Activated T-helper 1 cell treated with anti-CD3 and anti-CD28 coated beads, Interleukin-12 subunit alpha, Interleukin-12 subunit beta, Interleukin-2, Interleukin-4 antibody, amounts not matched to agents 30 ng/mL and 10 ng/mL and 1 ng/mL, durations not matched to agents 14 hours and 24 hours and 36 hours (primary cell): ENCODE measurements at places on chromosomes 7 and 10.

DNA sequence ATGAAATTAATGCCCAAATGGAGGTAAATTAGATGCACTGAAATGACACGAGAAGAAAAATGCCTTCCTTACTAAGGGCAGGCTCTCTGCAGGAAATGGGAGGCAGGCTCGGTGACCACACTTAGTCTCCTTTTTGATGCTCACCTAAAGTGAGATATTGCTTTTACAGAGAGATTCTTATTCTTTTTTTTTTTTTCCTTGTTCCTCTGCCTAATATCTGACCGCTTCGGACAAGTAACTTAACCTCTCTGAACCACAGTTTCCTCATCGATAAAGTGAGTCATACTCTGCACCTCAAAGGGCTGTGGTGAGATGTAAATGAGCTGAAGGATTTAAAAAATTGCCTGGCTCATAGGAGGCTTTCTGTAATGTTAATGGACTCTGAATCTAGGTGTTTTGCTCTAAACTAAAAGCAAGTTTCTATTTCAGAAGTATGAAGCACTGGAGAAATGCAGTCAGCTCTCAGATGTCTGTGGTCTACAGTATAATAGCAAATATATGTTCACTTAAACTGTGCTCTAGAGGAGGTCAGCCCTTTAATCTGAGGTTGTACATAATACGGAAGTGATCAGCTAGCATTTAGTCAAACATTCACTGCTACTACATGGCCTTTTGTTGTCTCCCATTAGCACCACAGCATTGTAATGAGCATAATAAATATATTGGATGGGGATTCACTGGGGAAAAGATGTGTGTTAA, 23.2 kb downstream of the NKX2-3 start:
- no peak for DNase-seq

DNA sequence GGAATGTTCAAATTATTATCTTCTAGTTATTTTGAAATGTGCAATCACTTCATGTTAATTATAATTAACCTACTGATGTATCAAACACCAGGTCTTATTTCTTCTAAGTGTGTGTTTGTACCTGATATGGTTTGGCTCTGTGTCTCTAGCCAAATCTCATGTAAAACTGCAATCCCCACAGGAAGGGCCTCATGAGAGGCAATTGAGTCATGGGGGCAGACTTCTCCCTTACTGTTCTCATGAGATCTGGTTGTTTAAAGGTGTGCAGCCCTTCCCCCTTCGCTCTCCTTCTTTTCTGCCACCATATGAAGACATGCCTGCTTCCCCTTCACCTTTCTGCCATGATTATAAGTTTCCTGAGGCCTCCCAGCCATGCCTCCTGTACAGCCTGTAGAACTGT, 18.6 kb upstream of the PRKCQ start:
- no peak for DNase-seq

- no peak for DNase-seq
Measured at GRCh38 chr10:14669576-14669975, 105.1 kb downstream of the FAM107B start.

GRCh38 chr10:122112625-122113160, 123.7 kb downstream of the TACC2 start:
- DNase-seq, result no peak

DNA sequence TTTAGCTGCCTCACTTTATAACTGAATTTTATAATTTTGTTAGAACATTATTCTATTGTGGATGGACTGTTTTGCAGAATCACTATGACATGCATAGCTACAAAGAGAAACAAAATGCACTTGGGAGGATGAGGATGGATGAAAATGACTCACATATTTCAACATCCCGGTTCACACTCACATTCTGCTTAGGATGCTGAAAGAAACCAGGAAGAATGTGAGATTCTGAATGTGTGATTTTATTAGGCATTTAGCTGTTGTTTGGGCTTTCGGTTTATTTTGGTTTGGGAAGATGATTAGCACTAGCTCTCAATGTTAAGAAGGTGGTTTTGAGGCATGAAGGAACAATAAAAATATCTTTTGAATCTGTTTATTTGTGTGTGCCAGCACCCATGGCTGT, 235.5 kb downstream of the SEMA3E start:
- DNase-seq, result no peak

DNA sequence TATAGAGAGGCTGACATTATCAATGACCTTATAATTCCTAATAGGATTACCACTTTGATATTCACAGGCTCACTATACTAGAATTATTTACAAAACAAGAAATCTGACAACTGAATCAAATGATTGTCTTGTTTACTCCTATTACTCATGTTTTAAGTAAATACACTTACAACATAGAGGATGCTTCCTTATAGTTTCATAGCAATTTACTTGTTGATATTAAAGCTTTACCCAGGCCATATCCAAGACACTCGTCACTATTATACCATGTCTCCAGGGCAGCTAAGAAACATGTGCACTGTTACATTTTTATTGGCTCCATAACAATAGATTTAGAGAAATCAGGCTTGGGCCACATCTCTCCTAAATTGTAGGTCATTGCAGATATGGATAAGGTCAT, 276.9 kb downstream of the HGF start:
- no peak for DNase-seq

- DNase-seq, result no peak
Measured at GRCh38 chr7:9863545-9863944, 1110.1 kb upstream of the PHF14 start.

DNA sequence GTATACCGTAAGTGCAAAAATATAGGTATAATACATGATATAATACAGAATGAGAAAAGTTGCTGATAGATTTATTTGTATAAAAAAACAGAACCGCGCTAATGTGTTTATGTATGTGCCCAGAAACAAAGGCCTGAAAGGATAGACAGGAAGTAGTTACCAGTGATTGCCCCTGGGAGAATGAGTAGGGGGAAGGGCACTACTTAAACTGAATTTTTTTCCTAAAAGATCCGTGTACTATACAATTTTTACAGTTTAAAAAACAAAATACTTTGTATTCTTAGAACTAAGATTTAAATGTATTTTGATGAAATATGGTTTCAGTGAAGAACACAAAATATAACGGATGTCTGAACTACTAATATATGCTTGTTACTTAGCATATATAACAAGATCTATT, 2.9 kb downstream of the IPMK start:
- no peak for DNase-seq

- DNase-seq, result no peak
Measured at GRCh38 chr10:88090568-88091214, 227.3 kb downstream of the PTEN start.

GRCh38 chr10:106557951-106558733, 606.4 kb downstream of the SORCS1 start:
- DNase-seq, result no peak

- no peak for DNase-seq
Measured at GRCh38 chr10:96400465-96400864, 41.7 kb upstream of the OPALIN start.
